Activated T-cell treated with anti-CD3 and anti-CD28 coated beads for 48 hours (primary cell): ENCODE measurements at places on chromosomes 1 and 21.

- no peak for DNase-seq
These were observed 12.0 kb upstream of the BGLAP start for GRCh38 chr1:156229809-156230472.

DNA sequence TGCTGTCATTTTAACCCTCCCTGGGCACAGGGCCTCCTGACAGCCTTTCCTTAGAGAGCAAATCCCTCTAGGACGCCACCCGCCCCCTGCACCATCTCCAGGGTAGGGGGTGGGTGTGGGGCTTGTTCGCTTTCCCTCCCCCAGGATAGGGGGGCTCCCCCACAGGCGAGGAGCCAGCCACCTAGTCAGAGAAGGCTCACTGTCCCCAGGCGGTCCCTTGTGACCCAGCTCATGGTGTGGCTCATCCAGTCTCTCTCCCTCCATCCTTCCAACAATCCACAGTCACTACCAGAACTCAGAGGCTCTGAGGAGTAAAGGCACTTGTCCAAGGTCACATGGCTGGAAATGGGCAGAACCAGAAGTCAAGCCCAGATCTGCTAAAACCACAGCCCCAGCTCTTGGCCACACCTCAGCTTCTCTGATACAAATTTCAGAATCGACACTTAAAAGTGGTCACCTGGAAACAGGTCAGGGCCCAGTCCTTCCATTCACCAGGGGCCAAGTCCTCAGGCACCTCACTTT is 89.8 kb downstream of the MRPL37 start:
- no peak for DNase-seq

GRCh38 chr1:243416495-243416894 is 160.7 kb downstream of the SDCCAG8 start:
- no peak for DNase-seq

DNA sequence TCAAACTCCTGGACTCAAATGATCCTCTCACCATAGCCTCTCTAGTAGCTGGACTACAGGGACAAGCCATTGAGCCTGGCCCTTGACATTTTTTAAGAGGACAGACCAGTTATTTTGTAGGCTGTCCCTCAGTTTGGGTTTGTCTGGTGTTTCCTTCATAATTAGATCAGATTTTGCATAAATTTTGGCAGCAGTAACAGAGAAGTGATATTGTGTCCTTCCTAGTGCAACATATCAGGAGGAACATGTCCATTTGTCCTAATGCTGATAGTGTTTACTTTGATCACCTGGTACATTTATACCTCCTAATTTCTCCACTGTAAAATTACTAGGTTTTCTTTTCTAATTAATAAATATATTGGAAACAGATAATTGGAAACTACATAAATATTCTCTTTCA is 5.9 kb upstream of the NID1 start:
- no peak for DNase-seq

GRCh38 chr1:165927169-165927568 is 99.8 kb downstream of the UCK2 start:
- no peak for DNase-seq

- DNase-seq, result no peak
These were observed 361.5 kb downstream of the KIF26B start for GRCh38 chr1:245516284-245516759.

DNA sequence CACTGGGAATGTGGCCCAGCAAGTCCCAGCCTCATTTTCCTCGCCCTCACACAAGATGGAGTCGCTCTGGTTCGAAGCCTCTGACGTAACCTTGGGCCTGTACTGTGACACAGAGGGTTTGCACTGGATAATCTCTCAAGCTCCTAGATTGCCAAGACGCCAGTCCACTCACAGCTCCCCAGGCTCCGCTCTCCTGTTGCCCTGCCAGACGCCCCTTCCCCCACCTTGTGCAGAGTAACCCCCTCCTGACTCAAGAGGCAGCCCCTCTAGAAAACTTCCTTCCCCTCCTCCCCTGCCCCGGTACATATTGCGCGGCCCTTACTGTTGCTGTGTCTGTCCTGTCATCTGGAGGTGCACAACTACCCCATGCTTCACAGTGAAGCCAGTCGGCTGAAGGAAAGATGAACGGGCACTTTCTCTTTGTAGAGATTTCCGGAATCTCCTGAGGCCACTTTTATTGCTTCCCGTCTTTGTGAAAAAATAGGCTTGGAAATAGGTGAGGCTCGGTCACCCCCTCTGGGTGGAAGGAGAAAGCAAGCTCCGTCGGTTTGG is 981 bp upstream of the KIAA1614 start:
- no peak for DNase-seq

- DNase-seq, result no peak
These were observed 33.1 kb downstream of the SOAT1 start for GRCh38 chr1:179326746-179327145.

- no peak for DNase-seq
These were observed 43.6 kb downstream of the PBX1 start for GRCh38 chr1:164602480-164603093.

DNA sequence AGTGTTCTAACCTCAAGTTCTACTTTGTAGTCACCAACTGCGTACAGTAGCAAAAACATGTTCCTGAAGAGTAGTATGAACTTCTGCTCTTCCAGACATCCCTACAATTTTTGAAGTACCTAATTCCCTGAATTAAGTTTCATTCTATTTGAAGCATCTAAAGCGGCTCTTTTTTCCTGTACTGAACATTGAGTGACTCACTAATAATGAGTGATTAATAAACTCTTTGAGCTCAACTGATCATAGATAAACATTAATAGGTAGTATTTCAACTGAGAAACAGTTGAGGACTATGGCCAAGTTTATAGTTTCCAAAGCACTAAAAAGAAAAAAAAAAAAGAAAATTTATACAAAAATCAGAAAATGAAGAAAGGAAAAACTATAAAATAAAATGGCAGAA is 683.1 kb downstream of the LTN1 start:
- no peak for DNase-seq

DNA sequence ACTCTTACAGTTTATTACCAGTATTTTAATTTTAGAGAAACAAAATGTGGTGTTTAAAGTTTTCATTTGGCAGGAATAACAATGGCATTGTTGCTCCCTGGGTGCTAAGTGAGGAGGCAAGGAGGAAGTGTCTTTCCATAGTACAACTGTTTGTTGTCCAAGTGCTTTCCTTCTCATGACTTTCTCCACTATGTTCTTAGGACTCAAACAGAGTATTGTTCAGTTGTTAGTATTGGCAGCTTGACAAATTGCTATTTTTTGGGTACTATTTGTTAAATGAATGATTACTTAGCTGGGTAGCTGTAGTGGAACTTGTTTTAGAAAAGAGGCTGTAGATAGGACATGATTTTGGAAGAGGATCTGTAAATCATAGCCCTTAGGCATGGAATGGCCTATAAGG is 7.5 kb downstream of the OTUD3 start:
- no peak for DNase-seq

DNA sequence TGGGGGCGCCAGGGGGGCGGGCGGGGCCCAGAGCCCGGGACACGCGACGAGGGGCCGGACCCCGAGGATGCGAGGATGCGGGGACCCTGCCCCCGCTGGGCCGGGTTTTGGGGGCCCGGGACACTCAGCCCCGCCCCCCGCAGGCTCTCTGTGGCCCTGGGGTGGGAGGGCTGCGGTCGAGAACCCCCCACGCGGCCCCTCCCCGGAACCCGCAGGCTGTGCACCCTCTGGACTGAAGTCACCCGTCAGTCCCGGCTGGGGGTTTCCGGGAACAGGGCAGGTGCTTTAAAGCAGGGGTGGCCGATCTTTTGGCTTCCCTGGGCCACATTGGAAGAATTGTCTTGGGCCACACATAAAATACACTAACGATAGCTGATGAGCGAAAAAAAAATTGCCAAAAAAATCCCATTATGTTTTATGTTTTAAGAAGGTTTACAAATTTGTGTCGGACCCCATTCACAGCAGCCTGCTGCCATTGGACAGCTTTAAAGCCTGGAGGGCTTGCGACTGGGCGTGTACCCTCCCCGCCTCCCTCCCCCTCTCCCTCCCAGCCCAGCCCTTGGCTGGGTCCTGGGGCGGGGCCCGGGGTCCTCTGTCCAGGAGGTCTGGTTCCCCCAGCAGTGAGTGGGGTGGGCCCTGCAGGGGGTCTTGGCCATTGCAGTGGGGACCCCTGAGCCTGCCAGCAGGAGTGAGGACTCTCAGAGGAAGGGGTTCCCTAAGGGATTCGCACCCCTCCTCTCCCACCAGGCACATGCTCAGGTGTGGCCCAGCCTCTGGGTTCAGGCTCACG is 21.6 kb upstream of the C1orf159 start:
- peak; percentile 60 for DNase-seq

GRCh38 chr1:229066591-229066990 is 204.3 kb upstream of the RAB4A start:
- DNase-seq, result no peak

- DNase-seq, result no peak
These were observed 94.3 kb downstream of the BCAR3 start for GRCh38 chr1:93587354-93587753.

- no peak for DNase-seq
These were observed 160.5 kb downstream of the PDE4B start for GRCh38 chr1:65953170-65953569.

DNA sequence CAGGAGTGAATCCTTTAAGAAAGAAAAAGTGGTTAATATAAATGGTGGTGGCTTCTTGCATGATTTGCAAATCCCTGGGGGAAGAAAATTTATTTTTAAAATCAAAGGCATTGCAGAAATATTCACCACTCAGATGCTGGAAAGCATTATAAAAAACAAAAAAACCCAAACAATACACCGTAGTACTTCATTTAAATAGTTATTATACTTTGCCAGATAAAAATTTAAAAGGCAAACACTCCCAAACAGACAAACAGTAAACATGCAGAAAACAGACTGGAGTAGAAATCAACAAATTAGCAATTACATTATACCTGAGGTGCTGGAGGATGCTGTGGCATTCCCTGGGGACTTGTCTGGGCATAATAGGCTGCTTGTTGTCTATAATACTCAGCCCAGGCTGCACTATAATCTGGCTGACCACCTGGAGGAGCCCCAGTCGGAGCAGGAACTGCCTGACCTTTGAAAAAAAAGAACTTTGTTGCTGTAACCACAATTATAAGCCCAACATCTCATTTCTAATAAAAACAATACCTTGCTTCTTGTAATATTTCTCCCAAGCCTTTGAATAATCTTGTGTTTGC is 29.9 kb downstream of the FUBP1 start:
- DNase-seq, result no peak

DNA sequence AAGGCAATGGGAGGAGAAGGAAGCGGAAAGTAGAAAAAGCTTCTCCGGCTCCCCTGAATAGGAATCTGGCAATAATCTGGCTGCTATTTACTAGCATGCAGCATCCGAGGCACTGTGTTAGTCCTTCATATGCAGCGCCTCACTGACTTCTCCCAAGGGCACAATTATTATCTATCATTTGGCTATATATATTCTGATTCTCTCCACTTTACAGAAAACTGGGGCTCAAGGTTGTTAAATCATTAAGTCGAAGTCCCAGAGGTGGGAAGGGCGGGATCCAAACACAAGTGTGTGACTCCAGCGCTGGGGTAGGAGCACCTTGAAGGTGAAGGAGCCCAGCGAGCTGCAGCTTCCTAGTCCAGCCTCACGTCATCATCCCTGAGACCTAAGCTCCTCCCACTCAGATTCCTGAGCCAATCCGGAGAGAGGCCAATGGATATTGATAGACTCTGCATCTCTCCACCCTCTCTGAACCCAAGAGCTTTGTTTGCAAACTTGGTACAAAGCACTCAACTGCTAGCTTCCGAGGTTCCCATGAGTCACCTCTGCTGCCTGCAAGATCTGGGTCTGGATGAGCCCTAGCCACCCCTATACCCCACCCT is 16.6 kb upstream of the EYA3 start:
- DNase-seq, result no peak

GRCh38 chr1:216682752-216683151 is 40.5 kb downstream of the ESRRG start:
- DNase-seq, result no peak

DNA sequence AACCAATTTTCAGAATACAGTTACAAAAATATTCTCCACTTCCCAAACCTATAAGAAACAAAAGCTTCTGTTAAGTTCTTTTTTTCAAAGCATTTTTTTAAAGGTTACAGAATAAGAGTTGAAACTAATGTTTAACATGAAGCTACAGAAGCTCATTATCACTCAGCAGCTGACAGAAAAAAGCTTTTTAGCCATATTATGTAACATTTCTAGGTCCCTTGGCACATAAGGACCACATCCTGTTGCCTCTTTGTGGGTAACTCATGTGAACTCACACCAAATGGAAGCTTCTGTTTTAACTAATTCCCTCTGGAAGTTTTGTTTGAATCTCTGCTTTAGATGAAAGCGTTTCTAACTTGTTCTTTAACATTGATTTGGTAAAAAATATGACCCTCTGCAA is 242.5 kb upstream of the TMPRSS15 start:
- DNase-seq, result no peak

DNA sequence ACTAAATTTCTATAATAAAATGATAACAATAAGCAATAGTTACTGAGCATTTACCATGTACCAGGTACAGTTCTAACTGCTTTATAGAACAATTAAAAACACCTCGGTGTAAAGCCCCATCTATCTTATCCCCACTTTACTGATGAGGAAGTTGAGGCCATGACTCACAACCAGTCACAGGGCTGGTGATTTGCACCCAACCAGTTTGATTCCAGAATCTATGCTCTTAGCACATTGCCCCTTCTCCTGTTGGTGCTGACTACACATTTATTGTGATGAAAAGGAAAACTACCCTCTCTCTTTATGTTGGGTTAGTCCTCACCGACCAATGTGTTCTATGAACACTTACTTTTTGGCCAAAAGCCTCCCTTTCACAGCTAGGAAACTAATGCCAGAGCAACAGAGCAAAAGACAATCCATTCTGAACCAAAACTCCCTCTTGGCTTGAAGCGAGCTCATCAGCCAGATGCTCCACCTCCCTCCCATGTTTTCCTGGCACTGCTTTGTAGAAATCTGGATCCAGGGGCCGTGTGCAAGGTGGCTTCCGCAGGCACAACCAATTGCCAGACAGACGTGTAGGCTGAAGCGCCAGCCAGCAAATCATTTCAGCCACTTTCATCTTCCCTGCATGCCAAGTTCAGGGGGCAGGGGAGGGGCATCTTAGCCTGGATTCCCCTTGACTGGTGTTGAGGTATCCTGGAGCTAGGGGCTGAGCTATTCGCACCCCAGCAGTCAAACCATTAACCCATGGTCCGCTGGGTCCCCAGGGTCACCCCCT is 32.0 kb upstream of the SLC30A1 start:
- DNase-seq, result no peak

GRCh38 chr1:143720087-143721023 is 251.4 kb downstream of the FAM72C start:
- no peak for DNase-seq

DNA sequence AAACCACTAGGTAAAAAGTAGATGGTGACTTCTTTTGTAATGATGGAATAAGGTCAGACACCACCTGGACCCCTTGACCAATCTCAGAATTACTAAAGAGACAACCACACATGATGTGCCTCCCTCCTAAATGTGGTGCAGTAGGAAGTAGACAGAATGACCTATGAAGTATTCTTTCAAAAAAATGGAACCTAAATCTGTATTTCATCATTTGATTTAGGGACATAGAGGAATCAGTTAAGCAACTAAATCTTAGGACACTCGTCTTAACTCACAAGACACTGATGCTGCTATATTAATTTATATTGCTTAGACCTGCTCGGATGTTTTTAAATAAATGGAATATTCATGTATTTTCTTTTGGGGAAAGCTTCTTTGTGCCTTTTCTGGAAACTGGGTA is 80.9 kb upstream of the IRF2BP2 start:
- DNase-seq, result no peak
